NCI-H226 (cell line): ENCODE measurements at places on chromosomes 2 and 18.

DNA sequence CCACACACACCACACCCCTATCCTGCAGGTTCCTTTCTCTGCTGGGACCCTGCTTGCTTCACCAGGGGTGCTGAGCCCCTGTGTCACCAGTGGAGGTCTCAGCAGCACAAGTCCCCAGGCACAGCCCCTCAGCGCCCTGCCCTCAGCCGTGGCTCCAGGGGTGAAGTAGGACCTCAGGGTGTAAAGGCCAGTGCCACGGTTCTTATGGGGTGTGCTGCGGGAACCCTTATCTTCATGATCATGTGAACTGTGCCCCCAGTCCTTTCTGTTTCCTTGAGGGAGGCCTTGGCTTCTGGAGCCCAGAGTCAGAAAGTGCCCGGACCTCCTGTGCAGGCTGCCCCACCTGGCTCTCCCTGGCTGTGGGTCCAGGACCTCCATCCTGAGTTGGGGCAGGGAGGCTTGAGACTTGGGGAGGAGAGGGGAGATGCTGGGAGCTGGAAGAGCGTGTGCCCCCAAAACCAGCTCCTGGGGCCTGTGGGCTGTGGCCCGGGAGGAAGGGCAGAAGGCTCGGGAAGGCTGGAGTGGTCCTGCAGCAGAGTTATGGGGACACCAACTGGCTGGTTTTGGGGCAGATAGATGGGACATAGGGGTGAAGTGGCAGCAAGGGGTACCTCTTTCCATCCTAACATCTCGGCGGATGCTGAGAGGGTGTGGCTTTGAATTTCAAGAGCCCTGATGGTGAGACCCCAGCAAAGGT, 20.2 kb upstream of the KLF11 start:
- no peak for DNase-seq

DNA sequence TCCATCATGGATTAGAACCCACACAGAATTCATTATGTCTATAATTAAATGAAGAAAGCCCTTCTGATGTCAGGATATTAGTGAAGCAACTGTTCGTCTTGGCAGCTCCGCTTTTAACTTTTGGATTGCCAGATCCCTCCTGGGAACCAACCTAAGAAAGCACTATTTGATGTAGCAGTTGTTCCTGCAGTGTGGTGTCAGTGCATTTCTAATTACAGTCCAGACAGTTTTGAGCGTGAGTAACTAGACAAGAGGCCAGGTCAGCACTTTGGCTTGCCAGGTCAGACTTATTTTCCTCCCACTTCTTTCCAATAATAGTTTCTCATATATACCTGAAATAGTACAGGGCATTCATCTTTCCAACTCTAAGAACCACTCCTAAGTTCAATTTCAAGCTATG, 13.8 kb downstream of the NRXN1 start:
- DNase-seq = no peak

GRCh38 chr18:52009958-52010357, 330.0 kb upstream of the DCC start:
- DNase-seq = no peak

GRCh38 chr2:37472959-37473358, 128.5 kb downstream of the QPCT start:
- DNase-seq = peak; percentile 65

DNA sequence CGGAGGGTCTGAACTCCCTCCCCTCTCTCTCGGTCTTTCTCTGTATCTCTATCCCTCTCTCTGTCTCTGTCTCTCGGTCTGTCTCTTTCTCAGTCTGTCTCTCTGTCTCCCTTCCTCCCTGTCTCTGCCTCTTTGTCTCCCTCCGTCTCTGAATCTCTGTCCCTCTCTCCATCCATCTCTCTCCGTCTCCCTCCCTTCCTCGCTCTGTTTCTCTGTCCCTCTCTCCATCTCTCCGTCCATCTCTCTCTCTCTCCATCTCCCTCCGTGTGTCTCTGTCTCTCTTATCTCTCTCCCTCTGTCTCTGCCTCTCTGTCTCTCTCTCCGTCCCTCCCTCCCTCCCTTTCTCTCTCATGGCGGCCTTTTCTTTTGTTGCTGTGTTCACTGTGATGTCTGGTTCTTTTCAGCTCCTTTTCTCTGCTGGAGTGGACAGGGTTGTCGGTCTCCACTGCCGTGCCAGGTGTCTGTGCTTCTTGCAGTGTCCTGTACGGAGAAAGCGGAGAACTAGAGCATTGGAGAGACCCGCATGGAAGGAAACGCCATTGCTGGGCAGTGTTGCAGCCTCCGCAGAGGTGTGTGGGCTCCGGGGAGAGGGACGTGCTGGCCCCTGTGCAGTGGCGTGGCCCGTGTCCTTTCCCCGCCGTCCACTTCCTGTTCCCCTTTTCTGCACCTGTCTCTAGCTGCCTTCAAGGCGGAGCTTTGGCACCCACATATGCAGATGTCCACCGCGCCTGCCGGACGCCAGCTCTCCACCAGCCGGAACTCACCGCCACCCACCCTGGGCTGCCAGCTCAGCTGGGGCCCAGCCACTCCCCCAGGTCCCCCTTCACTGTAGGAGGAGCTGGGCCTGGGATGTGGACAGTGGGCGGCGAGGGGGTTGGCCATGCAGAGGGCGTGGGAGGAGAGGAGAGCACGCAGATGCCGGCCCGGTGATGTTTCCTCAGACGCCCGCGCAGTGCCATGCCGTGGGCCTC, 113.1 kb downstream of the NFATC1 start:
- DNase-seq = no peak

- DNase-seq = no peak
Observed at GRCh38 chr18:75162978-75163377, 46.0 kb downstream of the PTGR3 start.

GRCh38 chr2:11692966-11693521, 23.0 kb upstream of the NTSR2 start:
- DNase-seq = peak; percentile 45

- no peak for DNase-seq
Observed at GRCh38 chr2:85680707-85681371, 12.8 kb upstream of the SFTPB start.

DNA sequence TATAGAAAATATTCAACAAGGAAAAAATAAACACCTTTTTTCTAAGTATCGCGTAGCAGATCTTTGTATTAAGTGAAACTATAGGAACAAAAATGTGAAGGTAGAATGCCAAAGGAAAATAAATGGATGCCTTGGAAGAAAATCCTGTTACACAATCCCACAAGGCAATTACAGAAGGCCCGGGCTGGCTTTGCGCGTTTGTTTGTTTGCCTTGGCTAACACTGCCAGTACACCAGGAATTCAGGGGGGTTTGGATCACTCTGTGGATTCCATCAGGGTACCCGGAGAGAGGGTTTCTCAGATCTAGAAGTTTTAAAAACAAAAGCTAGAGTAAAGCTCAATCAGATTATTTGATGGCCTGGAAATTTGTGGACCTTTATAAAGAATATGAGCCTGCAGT, 478.3 kb downstream of the FBXO15 start:
- DNase-seq = peak; percentile 56

DNA sequence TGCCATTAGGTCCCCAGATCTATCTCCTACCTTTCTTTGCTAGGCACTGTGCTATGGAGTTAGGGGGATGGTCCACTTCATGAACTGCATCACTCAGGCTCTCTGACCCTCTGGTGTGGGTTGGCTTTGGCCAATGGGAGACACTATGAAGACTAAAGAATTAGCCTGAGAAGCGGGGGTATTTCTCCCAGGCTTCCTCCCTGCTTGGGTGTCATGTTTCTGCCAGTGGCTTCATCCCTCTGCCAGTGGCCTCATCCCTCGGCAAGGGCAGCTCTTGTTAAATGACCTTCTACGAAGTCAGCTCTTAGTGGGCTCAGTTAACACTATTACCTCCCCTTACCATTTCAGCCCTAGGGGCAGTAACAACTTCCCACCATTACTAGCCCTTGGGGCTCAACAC, 41.9 kb upstream of the EPB41L3 start:
- no peak for DNase-seq

GRCh38 chr18:22871809-22872525, 61.2 kb upstream of the RBBP8 start:
- DNase-seq = peak; percentile 65

- peak; percentile 57 for DNase-seq
Observed at GRCh38 chr18:59957957-59958356, 58.2 kb downstream of the PMAIP1 start.

DNA sequence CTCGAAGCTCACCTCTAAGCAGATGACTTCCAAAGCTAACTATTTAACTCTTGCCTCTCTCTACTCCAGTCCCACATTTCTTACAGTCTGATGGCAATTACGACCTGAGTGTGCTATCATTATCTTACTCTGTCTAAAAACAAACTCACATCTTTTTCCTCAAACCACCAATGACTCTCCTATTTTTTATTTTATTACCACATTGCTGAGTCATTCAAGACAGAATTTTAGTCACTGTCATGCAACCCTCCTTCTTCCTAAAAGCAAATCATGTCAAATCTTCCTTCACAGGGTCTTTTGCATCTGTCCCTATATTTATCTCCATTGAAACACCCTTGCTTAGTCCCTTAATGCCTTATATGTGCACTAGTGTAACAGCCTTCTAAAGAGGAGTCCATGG, 34.6 kb upstream of the C2orf15 start:
- DNase-seq = no peak

DNA sequence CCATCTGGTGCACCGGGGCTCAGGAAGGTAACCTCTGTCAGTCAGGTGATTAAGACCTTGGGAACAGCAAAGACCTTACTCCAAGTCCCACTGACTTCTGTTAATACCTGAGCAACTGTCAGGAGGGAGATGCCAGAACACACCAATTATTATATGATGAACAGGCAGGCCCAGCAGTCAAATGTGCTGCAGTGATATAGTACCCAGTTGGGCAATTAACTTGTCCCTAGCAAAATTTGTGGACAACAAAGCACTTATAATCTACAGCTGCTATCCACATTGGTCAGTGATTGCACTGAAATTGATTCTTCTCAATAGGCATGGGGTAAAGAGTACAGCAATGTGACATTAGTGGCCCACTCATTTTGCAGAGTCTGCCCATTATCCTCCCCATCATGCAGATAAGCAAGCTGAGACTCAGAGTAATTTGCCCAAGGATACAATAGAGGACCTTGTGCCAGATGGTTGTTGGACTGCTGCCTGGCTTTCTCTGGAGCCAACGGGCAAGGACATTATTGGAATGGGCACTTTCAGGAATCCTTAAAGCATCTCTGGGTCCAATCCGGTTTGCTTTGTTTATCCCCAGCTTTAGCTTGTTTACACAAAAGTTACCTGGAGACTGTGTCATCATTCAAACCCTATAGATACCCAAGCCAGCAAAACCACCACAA, 147.6 kb downstream of the CCBE1 start:
- DNase-seq = no peak

GRCh38 chr2:60414495-60415138, 138.8 kb downstream of the BCL11A start:
- DNase-seq = no peak

GRCh38 chr2:152647552-152647951, 69.7 kb downstream of the PRPF40A start:
- DNase-seq = no peak
